NCI-H524 (cell line): ENCODE measurements at places on chromosomes 7 and 10.
A peak's percentile ranks its signal among the peaks of the same experiment; 100 is the strongest.

- peak; percentile 2 for DNase-seq
Observed at GRCh38 chr10:6840766-6841165, 260.7 kb upstream of the PRKCQ start.

DNA sequence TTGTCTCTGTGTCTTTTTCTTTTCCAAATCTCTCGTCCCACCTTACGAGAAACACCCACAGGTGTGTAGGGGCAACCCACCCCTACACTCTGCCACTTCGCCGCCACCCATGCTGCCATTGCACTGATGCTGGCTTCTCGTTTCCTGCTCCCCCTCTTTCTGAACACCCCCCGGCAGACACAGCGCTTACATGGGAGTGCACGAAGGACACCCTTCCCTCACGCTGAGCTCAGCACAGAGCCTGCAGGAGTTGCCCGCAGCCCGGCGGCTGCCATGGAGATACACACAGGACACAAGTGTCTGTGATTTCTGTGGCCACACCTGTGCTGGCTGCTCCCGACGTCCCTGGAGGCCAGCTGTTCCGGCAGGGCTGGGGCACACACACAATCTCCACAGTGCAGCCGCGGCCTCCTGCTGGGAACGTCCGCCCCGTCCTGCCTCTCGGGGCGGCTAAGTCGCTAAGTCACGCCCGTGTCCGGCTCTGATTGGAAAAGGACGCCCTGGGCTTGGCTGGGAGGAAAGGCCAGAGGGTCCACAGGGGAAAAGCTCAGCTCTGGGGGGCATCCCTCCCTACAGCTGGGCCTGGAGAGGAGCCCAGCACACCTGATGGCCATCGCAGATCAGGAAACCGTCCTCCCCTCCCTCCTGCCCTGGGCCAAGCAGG is 349.8 kb downstream of the PTPRN2 start:
- peak; percentile 36 for DNase-seq

- DNase-seq: peak; percentile 73
Observed at GRCh38 chr7:98372993-98373392, 27.9 kb downstream of the BAIAP2L1 start.

GRCh38 chr7:16421333-16422102 is at the start of gene CRPPA:
Gene CRPPA, minus strand, starts transcription at chr7:16421538. Its CDS starts 216 bp downstream, at chr7:16421322.
- DNase-seq: no peak

- no peak for DNase-seq
Observed at GRCh38 chr10:60848126-60848525, 69.8 kb downstream of the CDK1 start.

- no peak for DNase-seq
Observed at GRCh38 chr7:36777855-36778254, 53.6 kb upstream of the AOAH start.

GRCh38 chr7:2838873-2839578 is 5.1 kb downstream of the GNA12 start:
- DNase-seq: no peak

DNA sequence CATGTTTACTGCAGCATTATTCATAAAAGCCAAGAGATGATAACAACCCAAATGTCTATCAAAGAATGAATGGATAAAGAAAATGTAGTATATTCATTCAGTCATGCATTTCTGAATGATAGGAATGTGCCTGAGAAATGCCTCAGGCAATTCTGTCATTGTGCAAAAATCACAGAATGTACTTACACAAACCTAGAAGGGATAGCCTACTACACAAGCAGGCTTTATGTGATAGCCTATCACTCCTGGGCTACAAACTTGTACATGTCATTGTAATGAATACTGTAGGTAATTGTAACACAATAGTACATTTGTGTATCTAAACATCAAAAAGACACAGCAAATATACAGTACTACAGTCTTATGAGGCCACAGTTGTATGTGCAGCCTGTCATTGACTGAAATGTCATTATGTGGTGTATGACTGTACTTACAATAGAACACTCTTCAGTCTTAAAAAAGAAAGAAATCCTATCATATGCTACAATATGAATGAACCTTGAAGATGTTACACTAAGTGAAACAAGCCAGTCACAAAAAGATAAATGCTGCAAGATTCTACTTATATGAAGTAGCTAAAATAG is 141.8 kb upstream of the GPR22 start:
- no peak for DNase-seq

- no peak for DNase-seq
Observed at GRCh38 chr7:28865601-28866144, 92.5 kb downstream of the TRIL start.

DNA sequence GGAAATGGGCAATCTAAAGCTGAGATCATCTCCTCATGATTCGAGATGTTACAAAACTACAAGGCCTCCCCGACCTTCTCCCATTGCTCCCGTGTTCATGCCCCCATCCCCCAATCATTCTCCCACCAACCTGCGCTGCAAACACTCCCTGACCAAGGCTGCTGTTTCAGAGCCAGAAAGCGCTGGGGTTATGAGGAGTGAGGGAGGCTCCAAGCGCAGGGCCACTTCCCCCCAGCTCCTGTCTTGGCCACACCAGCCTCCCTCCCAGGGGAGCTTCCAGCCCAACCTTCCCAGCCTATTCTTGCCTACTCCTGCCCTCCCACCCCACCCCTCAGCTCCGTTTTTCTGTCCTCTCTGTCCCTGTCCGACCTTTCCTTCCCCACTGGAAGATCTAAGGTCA is 14.7 kb upstream of the NODAL start:
- no peak for DNase-seq

DNA sequence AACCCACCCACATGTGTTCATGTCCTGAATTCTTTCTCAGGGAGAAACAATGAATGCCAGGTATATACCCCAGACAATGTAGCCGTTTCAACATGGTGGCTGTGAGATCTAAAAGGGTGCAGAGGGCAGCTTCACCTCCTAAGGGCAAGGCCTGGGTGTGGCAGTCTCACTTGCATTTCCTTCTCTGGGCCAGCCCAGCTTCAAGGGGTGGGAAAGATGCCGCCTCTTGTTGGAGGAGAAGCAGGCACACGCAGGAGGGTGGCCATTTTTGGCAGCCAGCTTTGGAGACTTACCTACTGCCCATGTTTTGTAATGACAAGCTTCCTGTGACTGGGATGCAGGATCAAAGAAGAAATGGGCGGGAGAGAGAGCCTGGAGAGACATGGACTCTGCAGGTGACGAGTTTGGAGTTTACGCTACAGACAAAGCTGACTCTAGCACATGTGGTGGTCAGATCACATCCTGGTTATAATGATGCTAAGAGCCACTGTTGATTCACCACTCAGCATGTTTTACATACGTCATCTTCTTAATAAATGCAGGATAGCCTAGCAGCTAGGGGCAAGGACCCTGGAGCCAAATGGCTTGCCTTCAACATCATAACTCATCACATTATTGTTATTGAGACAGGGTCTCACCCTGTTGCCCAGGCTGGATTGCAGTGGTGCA is 116.6 kb downstream of the ANLN start:
- no peak for DNase-seq

DNA sequence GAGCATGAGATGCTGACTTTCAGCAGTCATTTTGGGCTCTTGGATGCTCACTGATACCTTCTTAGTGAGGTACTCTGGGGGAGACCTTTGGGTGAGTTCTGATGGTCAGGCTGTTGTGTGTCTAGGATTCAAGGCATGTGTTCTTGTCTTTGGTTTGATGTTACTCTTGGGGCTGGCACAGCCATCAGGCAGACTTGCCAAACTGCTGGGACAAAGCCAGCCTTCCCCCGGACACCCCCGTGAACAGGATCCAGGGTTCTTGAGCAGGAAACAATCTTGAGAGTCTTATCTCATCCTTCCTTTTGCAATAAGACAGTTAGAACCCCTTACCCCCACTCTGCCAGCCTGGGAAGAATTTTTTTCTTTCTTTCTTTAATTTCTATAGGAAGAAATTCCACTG is 42.2 kb downstream of the SUFU start:
- DNase-seq: no peak

- DNase-seq: no peak
Observed at GRCh38 chr7:33649476-33650441, 255.6 kb upstream of the BMPER start.

GRCh38 chr7:29146888-29147609 is 712 bp upstream of the CPVL start:
- DNase-seq: peak; percentile 18

DNA sequence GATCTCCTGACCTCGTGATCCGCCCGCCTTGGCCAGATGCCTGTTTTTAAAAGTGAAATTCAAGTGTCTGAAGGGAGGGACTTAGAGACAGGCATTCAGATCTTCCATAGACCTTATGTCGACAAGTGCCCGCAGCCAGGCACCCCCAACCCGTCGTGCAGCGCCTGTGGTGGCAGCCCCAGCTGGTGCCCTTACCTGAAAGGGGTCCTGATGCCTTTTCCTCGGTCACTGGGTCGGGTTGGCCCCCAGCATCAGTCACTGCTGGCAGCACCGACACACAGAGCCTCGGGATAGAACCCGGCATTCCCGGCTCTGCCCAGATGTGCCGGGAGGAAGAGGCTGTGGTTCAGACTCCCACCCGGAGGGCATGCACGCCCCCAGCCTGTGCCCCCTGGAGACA is 23.3 kb downstream of the LRRC27 start:
- no peak for DNase-seq

- DNase-seq: peak; percentile 52
Observed at GRCh38 chr7:105337529-105337928, 51.2 kb downstream of the SRPK2 start.

GRCh38 chr10:96672481-96673175 is 47.7 kb downstream of the PIK3AP1 start:
- no peak for DNase-seq

- peak; percentile 65 for DNase-seq
Observed at GRCh38 chr7:44218418-44219201, 17.8 kb downstream of the YKT6 start.

- no peak for DNase-seq
Observed at GRCh38 chr7:90173127-90173844, 19.0 kb downstream of the STEAP1 start.

- no peak for DNase-seq
Observed at GRCh38 chr7:35533902-35534301, 161.0 kb downstream of the HERPUD2 start.

DNA sequence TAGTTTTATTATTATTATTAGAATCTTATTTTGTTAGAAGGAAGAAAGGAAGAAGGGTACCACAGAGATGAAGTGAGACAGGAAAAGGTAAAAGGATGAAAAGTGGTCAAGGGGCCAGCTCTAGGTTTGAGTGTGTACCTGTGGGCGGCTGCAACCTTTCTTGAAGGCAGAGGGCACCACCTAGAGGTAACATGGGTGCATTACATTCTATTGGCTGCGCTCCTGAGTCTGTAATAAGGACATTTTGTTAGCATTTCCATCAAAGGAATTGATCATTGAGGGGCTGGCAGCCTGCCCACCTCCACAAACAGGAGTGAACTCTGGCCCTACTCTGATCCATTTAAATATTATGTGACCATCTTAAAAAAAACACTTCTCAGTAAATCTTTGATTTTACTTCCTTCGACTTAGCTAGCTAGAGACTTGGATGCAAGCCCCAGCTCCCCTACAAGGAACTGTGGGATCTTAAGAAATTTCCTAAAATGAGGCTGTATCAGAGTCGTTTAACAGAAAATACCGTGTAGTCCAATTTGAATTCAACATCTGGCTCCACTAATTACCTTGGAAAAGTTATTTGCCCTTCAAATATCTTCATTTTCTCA is 610.4 kb downstream of the IPMK start:
- peak; percentile 38 for DNase-seq

DNA sequence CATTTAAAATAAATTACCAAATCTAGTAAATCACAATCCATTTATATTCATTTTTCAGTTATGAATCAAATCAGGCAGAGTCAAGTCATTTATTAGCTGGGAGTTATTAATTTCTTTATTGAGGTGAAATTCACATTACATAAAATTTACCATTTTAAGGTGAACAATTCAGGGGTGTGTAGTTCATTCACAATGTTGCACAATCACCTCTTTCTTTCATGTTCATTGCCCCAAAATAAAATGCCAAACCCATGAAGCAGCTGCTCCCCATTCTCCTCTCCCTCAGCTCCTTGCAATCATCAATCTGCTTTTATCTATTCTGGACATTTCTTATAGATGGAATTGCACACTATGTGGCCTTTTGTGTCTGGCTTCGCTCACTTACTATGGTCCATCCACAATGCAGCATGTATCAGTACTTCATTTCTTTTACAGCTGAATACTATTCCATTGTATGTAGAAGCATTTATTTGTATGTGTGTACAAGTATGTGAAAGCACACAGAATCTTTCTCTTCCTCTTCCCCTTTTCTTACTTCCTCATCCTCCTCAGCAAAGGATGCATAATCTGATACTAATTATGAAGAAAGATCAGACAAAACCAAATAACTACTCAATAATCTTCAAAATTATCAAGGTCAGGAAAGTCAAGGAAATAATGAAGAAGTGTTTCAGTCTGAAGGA is 60.6 kb downstream of the LMBR1 start:
- no peak for DNase-seq

GRCh38 chr10:87634311-87634710 is 25.4 kb upstream of the PAPSS2 start:
- no peak for DNase-seq

GRCh38 chr7:55288070-55288824 is 76.9 kb upstream of the LANCL2 start:
- peak; percentile 96 for DNase-seq

- DNase-seq: peak; percentile 93
Observed at GRCh38 chr7:1555813-1556543, at the start of gene TMEM184A. Gene TMEM184A, minus strand, starts transcription at chr7:1556205. Its CDS starts 721 bp downstream, at chr7:1555484.

- DNase-seq: no peak
Observed at GRCh38 chr10:91296471-91296870, 76.0 kb downstream of the PCGF5 start.

- no peak for DNase-seq
Observed at GRCh38 chr7:142063551-142064442, 47.7 kb upstream of the MGAM2 start.

- no peak for DNase-seq
Observed at GRCh38 chr10:24272374-24272773, 63.4 kb downstream of the KIAA1217 start.

- DNase-seq: no peak
Observed at GRCh38 chr7:156327474-156327873, 313.1 kb upstream of the RNF32 start.

DNA sequence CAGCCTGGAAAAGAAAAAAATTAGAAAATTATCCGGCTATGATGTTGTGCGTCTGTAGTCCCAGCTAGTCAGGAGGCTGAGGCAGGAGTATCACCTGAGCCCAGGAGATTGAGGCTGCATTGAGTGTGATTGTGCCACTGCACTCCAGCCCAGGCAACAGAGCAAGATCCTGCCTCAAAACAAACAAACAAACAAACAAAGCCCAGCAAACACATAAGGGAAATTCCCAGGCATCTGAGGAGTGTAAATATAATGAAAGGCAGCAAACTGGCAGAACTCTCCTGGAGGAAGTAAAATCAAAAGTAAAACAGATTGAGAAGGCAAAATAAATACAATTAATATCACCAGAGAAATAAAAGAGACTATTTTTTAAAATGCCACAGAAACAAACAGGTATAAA is 84.5 kb upstream of the ITGB1 start:
- no peak for DNase-seq

- no peak for DNase-seq
Observed at GRCh38 chr10:102714621-102715455, at the start of gene SFXN2. Gene SFXN2, plus strand, starts transcription at chr10:102714636. Its CDS starts 12,001 bp downstream, at chr10:102726637.
